Right ventricle myocardium superior (tissue), 1 donor: ENCODE measurements at places on chromosomes 4 and X. TPM values are rescaled to one million over a fixed set of nuclear protein-coding genes. Genes with fewer than 3 reads are reported as not detected.
A peak's percentile ranks its signal among the peaks of the same experiment; 100 is the strongest.

The ZRSR2 gene
- total RNA-seq = 6.8 TPM

The PAGE2 gene
- not detected for total RNA-seq

The GPR173 gene
- 0.67 TPM for total RNA-seq

The S100P gene
- total RNA-seq = not detected

The F11 gene
- 0.40 TPM for total RNA-seq

The CXCL9 gene
- 0.32 TPM for total RNA-seq

The STATH gene
- total RNA-seq = not detected

The TXK gene
- total RNA-seq = 0.43 TPM

The AFM gene
- total RNA-seq = not detected

- DNase-seq = no peak
These were observed 387.3 kb upstream of the ADGRL3 start for GRCh38 chr4:60812811-60813210.

DNA sequence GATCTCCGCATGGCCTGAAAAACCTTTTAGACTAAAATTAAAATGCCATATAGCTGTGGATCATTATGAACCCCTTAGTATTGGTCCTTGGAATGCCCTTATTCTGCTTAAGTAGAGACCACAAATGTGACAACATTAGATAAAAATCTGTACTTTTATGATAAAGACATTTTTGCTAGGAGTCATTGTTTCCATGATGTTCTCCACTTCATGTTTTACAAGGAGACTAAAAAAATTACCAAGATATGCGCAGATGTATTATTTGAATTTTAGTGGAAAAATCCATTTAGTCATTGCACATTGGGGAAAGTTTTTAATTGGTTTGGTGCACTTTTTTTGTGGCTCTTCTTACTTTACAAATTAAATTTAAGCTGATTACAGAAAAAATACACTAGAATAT, 85.1 kb upstream of the HPRT1 start:
- DNase-seq = no peak

DNA sequence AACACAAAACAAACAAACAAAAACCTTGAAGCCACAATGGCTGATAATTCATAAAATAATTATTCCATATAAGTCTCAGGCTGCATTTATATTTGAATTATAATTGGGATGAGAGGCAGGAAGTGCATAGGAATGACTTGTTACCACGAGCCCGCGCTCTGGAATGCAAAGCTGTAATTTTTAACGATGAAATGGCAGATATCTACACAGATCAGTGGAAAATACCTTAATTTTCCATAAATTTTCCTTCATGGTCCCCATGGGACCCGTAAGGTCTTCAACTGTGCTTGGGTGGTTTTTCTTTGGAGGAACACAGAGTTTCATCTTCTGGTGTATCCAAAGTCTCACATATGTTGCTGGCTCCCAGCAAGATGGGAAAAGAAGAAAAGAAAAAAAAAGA, 226.8 kb downstream of the SHOX start:
- no peak for DNase-seq

DNA sequence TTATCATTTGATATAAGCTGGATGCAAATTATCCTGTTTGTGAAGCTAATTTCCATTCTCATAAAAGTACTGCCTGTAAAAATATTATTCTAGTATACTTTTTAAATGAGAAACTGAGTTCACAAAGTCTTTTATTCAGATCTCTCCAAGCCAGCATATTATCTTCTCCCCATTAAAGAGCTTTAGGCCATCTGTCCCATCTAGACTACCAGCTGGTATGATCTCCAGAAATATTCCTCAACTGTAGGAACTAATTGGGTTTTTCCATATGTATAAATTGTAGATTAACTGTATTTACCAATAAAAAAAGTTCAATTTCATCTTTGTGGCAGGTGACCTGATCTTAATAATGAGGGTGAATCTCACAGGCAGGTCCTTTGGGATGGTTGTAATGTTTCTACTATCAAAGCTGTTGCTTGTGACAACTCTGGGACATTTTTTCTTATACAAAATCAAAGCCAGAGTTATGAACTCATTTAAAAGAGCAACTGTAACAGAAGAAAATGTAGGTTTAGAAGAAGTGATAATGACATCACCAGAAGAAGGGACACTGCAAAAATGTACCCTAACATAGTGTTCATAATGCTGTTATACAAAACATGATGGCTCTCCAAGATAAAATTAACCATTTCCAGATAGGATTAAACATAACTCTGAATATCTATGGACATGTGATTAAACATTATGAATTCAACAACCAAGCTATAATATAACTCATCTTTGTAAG, 132.8 kb downstream of the KCNIP4 start:
- no peak for DNase-seq

DNA sequence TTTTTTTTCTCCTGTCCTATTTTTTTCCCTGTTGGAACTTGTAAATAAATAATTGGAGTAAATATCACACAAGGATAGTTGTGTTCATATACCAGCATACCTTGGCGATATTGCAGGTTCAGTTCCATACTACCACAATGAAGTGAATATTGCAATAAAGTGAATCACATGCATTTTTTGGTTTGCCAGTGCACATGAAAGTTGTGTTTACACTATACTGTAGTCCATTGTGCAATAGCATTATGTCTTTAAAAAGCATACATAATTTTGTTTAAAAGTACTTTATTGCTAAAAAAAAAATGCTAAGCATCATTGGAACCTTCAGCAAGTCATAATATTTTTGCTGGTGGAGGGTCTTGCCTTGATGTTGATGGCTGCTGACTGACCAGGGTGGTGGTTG, 88.6 kb downstream of the GSTCD start:
- no peak for DNase-seq

GRCh38 chrX:9671998-9672397, 93.6 kb downstream of the GPR143 start:
- no peak for DNase-seq

DNA sequence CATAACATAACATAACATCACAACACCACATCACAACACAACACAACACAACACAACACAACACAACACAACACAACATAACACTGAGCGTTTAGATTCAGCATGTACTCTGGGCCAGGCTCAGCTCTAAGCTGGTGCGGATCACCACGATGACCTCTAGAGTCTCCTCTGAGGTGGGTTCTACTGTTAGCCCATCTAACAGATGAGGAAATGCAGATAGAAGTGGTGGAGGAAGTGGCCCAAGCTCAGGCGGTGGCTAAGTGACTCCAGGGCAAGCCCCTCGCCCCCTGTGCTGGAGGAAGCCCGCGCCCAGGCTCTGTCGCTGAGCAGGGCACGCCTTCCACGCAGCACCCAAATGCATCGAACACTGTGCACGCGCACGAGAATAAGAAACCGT, 45.3 kb upstream of the CDKN2AIP start:
- DNase-seq = no peak

DNA sequence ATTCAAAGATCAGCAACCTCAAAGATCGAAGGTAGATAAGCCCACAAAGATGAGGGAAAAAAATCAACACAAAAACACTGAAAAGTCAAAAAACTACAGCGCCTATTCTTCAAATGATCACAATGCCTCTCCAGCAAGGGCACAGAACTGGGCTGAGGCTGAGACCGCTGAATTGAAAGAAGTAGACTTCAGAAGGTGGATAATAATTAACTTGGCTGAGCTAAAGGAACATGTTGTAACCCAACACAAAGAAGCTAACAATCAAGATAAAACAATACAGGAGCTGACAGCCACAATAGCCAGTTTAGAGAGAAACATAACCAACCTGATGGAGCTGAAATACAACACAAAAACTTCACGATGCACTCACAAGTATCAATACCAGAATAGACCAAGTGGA, 231.1 kb downstream of the STPG2 start:
- DNase-seq = no peak

DNA sequence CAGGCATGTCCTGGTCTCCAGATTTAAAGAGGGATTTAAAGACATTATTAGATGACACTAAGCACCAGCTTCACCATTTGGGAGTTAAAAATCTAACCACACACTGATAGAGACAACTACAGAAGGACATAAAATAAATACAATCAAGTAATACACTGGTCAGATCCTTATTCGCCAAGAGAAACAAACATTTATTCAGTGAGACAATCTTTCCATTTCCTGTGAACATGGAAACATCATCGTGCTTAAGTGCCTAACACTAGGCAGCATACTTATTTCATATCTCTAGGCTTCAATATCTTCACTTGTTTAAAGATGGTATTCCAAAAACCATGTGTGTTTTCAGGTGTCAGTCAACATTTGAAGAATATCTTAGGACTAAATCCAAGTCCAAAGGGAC, 103.6 kb downstream of the AREG start:
- no peak for DNase-seq

- DNase-seq = peak; percentile 90
These were observed at the start of gene DCLK2 for GRCh38 chr4:150078041-150078578. Gene DCLK2, plus strand, starts transcription at chr4:150078445. Its CDS starts 583 bp downstream, at chr4:150079028.

DNA sequence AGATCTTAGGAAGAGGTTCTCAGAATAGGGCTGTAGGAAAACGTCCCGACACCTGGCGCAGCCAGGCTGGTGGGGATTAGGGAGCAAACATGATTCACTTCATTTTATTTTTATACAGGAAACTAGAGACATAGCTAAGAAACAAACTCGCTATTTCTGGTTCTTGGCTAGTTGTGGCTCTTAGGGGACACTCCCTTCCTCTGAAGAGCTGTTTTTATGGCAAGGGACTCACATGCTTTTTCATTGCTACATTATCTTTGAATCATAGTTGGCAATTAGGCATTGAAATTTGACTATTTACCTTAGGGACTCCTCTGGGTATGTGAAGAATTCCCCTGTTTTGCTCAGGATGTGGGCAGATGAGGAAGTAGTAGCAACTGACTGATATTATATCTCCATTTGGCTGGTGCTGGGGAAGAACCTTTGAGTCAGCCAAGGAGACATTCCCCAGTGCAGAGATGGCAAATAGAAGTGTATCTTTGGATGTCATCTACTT, 174.5 kb downstream of the SMIM20 start:
- no peak for DNase-seq

DNA sequence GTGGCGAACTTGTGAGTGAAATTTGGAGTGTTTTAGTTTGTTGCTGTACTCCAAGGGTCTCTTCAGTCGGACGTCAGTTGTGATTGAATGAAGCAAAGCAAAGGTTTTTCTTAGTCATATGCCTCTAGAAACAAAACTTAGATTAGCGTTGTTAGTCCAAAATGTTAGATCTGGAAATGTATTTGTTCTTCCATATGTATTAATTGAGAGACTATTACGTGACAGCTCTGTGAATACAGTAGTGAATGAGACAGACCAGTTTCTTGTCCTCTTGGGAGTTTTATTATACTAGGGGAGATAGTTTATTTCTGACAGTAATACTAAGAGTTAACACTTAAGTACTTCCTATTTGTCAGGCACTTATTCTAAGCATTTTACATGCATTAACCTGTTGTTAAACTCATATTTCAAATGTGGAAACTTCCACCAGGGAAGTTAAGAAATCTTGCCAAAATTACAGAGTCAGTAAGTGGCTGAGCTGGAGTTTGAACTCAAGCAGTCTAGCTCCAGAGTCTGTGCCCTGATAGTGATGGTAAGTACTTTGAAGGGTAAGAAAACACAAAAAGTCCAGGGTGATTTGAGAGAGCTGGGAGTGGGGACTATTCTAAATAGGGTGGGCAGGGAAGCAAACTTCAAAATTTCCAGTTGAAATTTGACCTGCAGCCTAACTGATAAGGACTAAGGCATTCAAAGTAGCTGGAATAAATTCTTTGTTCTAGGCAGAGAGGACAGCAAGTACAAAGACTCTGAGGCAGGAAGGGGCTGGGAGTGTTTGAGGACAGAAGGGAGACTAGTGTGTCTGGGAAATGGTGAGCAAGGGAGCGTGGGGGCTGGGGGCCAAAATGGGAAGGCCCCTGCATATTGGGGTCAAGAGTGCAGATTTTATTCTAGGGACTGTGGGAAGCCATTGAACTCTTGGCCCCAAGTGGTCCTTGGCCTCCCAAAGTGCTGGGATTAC, 17.0 kb downstream of the ADD1 start:
- DNase-seq = peak; percentile 63

GRCh38 chr4:20091781-20092180, 159.9 kb upstream of the SLIT2 start:
- no peak for DNase-seq

DNA sequence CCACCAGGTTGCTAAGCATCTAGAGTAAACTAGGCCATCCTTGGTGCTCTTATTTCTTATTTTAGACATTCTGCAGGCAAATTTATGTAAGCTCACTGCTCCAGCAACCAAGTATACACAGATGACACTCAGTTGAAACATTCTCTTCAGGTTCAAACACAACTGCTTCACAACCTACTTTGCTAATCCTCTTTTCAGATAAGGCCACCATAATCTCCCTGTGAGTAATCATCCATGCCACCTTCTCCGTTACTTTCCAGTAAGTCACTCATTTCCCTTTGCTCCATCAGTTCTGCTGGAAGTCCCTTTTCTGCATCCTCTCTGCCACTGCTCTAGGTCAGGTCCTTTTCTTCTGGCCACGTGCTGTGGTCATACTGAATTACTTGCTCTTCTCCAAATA, 120.2 kb upstream of the WDFY3 start:
- no peak for DNase-seq

DNA sequence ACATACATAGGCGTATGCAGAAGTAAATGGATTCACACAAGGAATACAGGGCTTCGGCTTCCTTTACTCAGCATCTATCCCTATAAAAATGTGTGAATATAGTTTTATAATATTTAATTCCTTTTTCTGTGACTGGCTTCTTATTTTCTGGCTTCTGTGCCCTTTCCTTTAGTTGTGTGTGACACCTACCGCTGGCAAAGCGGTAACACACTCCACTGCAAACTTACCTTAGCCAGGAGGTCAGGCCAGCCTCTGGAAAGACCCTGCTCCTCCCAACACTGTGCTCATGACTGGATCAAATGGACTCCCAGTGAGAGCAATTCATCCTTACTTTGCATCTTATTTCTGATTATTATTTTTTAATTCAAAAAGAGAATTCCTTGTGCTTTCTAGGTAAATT, 244.2 kb downstream of the ANK2 start:
- no peak for DNase-seq

DNA sequence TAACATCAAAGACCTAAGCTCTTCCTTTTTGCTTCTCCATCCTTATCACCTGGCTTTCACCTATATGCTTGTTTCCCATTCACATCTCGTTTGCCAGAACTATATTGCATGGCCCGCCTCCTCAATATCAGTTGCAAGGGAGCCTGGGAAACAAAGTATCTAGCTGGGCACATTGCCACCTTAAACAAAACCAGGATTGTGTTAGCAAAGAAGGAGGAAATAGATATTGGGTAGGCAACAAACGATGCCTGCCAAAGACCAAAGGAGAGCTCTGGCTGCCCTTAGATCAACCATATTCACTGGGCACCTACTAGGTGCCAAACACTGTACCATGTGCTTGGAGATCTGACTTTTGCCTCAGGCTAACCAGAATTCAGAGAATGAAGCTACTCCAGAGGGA, 107.5 kb downstream of the GRIA3 start:
- no peak for DNase-seq

GRCh38 chrX:44343412-44344141, at the start of gene EFHC2:
Gene EFHC2, minus strand, starts transcription at chrX:44343672. Its CDS starts 84 bp downstream, at chrX:44343588.
- peak; percentile 59 for DNase-seq

DNA sequence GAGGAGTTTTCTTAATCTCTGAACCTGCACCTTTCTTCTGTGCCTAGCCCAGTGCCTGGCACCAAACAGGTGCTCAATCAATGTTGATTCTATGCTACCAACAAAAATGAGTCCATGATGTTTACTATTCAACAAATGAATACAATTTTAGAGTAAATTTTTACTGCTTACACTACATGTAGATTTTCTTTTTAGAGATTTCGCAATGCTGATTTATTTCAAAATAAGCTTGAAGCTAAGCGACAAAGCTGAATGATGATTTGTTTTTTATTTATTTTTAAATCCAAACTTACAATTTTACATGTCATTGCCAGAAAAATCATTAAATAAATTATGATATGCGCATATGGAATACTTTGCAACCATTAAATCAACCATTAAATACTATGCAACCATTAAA, 55.7 kb downstream of the AR start:
- DNase-seq = no peak

- no peak for DNase-seq
These were observed 64.6 kb downstream of the CRLF2 start for GRCh38 chrX:1147611-1148515.
